ENCODE measurements at places on chromosomes 5 and 9.

- DNase-seq, result no peak
Measured at GRCh38 chr9:105475302-105475701, 27.5 kb downstream of the FSD1L start.

- DNase-seq, result peak; percentile 73
Measured at GRCh38 chr5:170491479-170491878, 12.3 kb upstream of the KCNIP1 start.

GRCh38 chr5:169296419-169297143 is 4.4 kb downstream of the SLIT3 start:
- no peak for DNase-seq

DNA sequence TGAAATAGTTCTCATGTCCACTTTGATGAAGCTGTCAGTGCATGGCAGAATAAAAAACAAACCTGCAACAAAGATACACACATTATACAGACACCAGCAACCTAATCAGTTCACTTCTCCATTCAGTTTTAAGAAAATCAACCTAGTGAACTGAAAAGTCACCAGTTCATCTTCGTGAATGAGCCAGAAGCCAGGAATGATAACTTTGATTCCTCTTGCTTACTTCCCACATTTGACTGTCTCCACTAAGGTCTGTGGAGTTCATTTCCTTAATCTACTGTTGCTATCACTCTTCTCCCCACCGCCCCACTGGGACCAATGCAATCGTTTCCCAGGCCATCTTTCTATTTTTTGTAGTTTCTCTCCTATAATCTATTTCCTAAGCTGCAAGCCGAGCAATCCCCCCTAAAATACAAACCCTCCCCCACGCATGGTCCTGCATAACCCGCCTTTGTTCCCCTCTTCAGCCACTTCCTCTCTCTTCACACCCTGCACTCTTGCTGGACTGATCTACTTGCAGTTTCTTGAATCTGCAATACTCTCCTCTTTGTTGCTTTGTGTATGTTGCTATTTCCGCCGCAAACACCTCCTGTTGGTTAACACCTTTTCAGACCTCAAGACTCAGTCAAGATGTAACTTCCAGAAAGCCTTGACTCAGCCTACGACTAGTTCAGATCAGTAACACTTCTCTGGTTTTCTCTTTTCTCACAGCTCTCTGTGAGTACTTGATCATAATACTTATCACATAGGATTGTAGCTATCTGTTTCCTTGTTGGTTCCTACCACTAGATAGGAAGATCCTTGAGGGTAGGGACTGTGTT is 16.6 kb downstream of the STOM start:
- no peak for DNase-seq

GRCh38 chr5:32241034-32241783 is 67.1 kb upstream of the GOLPH3 start:
- DNase-seq, result no peak

DNA sequence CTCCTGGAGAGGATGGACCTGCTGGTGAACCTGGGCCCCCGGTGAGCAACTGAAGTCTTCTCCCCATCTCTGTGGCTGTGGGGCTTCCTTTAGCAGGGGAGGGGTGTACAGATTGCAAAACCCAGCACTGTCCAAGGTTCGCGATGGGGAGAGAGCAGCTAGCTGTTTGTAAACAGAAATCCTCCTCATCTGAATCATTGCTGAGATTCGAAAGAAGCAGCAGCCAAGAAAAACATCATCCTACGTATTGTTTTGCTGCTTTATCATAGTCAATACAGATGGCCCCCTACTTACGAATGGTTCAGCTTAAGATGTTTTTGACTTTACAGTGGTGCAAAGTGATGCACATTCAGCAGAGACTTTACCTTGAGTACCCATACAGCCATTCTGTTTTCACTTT is 80.0 kb upstream of the TGFBR1 start:
- DNase-seq, result no peak

DNA sequence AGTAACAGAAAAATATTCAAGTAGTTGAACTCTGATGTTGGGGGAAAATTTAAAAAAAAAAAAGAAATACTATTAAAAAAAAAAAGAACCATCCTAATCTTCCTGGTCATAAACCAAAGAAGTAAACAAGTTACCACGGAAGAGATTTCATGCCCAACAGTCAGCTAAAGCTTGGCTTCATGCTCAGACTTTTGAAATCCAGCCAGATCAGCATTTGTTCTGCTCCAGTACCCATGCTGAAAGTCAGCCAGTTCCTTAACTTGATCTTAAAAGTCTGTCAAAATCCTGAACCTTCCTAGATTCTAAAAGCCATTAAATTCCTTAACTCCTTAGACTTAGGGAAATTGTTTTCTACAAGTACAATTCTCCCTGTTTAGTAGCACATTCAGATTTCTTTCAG is 908.7 kb upstream of the CDH9 start:
- DNase-seq, result no peak

- no peak for DNase-seq
Measured at GRCh38 chr9:78026416-78026815, 5.2 kb downstream of the GNAQ start.

DNA sequence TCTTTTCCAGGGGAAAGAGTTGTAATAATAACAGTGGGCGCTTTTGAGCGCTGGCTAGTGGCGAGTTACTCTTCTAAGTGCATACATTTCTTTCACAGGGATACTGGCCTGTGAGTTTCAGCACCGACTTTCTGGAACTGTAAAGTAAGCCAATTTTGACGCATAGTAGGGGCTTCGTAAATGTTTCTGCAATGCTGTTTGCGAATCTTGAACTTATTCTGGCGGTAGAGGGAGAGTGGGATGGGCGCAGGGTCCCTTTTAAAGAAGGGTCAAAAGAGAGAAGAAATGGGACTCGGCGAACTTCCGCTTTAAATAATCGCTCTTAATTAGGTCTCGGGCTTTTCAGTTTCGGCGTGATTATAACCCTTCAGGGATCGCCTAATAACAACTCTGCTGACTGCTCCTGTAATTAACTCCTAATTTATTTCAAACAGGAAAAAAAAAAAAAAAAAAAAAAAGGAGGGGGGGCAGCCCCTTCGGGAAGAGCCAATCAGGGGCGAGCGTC is 351 bp upstream of the MSX2 start:
- no peak for DNase-seq

GRCh38 chr5:116288524-116288923 is 203.7 kb downstream of the COMMD10 start:
- DNase-seq, result no peak

DNA sequence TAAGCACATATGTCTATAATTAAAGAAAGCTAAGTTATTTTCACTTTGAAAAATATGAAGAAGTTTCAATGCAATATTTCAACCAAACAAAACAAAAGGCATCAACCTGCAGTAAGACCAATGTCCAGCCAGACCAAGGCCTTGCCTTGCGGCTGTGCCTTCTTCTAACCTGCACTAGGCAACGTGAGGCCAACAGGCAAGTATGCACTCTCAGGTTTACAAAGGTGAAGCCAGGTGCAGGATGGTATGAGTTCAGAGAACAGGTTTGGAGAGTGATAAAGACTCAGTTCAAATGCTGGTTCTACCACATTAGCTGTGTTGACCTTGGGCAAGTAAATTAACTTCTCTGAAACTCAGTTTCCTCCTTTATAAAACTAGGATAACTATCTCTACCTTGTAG is 79.3 kb downstream of the KLHL3 start:
- DNase-seq, result no peak

DNA sequence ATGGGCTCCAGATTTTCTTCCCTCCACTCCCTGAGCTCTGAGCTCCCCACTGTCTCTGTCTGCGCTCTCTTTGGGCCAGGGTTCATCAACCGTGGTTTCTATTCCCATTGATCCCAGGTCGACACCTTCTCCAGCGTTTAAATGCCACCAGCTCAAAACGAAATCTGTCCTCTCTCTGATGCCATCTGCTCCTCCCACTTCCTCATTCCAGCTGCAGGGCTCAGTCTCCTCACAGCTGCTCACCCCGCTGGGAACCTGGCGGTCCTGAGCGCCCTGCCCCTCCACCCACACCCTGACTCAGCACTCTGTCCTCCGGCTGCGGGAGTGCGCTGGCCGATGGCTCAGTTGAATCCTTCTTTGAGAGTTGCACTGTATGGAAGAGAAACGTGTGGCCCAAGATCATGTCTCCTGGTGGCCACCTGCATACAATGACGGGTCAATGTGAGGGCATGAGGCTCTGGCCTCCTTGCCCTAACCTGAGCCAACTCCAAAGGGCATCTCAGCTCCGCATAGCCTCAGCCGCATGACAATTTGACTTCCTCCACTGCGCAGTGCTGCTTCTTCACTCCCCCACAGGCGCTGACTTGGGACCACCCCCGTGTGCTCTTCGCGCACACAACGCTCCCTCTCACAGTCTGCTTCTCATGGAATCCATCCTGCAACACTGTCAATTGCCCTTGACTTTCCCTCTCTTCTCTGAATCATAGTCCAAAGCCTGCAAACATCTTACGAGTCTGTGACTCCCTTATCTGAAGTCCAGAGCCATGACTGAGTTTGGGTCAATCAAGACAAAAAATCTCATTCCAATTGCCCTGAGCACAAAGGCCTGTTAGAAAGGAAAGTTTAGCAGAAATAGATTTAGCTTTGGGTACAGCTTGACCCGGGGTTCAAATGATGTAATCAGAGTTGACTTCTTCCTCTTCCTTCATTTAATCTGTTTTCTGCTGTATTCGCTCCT is 82.4 kb downstream of the PTCH1 start:
- no peak for DNase-seq

DNA sequence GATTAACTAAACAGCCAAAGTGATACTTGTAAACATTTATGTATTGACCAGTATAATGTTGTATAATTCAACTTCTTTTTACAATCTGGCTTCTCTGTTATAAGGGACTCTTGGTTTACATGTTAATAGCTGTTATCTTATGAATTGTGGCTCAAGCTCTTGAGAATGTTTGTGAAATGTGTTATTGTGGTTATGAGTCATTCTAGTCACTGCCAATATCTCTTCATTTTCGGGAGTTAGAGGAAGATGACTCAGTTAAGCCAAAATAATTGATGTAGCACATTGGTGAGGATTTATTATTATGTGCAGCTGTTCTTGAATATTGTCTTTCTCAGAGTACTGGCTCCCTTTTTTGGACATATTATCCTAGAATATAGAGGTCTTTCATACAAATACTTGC is 655.2 kb upstream of the RIOK2 start:
- DNase-seq, result no peak

DNA sequence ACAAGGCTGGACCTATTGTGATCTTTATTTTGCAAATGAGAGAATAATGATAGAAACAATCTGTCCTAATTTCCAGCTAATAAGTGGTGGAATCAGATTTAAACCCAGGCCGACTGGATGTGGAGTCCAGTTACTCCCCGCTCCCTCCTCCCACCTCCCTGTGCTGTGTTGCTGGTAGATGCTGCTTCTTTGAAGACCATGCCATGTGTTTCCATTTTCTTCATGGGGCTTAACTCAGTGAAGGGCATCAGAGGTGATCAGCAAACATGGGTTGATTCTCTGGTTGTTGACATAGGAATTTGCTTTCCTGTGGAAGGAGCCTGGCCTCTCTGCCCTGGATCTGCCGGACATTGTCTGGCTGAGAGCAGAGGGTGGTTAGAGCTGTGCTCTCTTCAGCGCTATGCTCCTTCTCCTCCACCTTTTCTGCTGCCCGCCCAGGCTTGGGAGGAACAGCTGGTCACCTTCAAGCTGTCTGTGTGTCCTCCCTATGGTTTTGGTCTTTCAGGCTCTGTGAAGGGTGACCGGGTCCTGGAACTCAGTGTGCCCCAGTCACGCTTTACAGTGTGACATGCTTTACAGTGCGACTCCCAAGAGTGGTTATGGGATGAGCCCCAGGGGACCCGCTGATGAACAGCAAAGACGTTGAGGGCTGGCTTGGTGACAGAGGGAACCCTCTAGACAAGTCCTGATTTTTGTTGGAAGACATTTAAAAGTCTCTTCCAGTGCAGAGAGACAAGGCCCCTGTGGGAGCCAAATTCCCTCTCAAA is 68.4 kb upstream of the RPS23 start:
- DNase-seq, result no peak

- DNase-seq, result no peak
Measured at GRCh38 chr5:88746438-88746882, 136.5 kb downstream of the MEF2C start.

DNA sequence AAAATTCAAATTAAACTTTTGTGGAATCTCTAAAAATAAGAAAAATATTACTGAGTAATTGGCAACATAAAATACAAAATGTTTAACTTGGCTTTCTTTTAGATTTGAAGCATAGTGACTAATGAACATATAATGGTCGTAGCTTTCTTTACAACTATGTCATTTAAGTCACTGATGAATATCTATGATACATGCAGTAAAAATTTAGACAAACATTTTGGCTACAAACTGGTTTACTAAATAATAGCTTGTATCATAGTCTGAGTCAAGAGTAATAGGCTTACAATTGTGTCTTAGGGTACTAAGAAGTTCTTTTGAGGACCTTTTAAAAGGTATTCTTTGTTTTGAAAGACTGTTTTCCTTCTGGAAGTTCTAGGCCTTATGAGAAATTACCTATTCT is 2.0 kb upstream of the APC start:
- DNase-seq, result no peak

DNA sequence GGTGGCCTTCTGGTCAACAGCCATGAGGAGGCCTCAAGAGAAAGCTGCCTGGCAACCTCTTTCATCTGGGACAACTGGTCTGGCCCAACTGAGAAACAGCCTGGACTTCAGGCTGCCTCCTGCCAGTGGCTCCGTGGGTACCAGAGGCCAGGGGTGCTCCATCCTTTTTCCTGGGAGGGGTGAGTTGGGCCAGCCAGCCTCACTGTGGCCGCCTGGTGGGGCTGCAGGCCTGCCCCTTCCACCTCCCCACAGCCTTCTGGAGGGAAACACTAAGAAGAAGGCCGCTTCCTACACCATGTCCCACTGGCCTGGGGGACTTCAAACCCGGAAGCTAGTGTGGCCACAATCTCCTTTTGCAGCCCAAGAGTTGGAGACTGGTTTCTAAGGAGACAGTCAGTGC is 13.8 kb upstream of the NKD2 start:
- no peak for DNase-seq

DNA sequence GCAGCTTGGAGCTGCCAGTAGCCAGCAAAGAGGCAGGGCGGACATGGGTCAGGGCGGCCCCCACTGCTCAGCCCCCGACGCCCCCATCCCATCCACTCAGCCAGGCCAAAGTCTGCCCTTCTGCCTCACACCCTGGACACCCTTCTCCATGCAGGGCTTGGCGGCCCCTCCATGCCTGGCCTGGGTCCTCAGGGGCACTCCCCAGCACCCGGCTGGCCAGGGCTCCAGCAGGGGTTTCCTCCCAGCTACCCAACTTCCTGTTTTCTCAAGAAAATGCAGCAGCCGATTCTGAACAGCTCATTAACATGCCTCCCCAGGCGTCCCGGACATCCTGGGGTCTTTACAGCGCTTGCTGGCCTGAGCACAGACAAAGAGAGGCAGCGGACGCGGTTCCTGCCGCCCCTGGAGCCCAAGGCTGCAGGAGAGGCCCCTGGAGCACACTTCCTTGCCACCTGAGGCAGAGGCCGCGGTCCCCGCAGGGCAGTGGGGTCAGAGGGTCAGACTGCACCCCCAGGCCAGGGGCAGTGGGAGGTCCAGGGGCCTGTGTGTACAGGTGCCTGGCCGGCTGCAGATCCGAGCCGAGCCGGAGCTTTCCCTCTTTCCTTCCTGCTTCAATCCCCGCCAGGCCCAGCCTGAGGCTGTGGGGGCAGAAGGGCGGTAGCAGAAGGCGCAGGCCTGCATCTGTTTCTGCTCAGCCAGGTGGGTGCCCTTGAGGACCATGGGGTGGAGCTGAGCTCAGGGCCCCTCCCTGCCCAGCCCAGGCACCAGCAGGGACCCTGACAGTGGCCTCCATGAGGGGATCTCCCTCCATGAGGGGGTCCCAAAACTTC is 18.7 kb upstream of the NRARP start:
- peak; percentile 45 for DNase-seq

- DNase-seq, result no peak
Measured at GRCh38 chr9:126667190-126668055, 53.7 kb downstream of the LMX1B start.

Measured in right hindlimb (tissue), 1 donor.